GM12878 (cell line): ENCODE measurements at places on chromosomes 11 and 22.

- no peak for DNase-seq
These were observed 45.4 kb upstream of the DKK3 start for GRCh38 chr11:12053606-12054361.

DNA sequence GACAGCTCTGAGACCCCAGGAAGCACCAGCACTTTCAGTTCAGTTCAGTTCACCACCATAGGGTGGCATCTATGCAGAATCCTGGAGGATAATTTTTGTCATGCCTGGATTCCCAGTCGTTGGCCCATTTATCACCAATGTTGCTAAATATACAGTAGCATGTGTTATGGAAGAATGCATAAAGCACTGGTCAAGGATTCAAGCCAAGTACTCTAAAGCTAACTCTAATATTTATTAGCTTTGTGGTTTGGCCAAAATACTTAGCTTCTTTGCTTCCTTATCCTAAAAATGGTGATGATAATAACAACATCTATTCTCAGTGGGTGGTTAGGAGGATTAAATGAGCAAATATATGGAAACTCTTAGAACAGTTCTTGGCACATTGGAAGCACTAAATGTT, 294.7 kb upstream of the ZC3H12C start:
- no peak for DNase-seq

GRCh38 chr11:117538263-117539135, 210.8 kb downstream of the CEP164 start:
- DNase-seq, result no peak

DNA sequence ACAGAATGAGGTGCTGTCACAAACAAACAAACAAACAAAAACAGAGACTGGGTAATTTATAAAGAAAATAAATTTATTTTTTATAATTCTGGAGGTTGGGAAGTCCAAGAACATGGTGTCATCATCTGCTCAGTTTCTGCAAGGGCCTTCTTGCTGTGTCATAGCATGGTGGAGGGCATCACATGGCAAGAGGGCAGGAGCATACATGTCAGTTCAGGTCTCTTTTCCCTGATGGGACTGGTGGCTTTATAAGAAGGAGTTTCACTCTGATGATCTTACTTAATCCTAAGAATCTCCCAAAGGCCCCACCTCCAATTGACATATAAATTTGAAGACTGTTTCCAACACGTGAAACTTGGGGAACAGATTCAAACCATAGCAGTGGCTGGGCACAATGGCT, 135.7 kb downstream of the NECTIN1 start:
- DNase-seq, result no peak

- no peak for DNase-seq
These were observed 509.8 kb upstream of the RAG2 start for GRCh38 chr11:37107831-37108230.

DNA sequence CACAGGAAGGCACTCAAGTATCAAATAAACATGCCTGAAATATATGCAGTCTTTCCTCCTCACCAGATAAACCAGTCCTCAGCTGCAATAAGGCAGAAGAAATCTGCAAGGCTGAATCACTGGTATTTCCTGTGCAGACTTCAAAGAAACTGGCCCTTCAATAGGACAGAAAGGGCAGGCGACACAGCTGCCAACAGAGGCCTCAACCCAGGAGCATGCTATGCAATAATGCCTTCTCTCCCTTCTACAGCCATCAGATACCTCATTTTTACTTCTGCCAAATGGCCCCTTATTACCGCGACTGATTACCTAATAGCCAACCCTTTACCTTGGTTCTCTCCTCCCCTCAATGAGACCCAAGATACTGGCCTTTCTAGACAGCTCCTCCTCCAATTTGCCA, 8.0 kb downstream of the NUMA1 start:
- DNase-seq, result no peak

- no peak for DNase-seq
These were observed 121.1 kb downstream of the KIRREL3 start for GRCh38 chr11:126879516-126879915.

GRCh38 chr11:132994966-132995365, 537.3 kb downstream of the OPCML start:
- no peak for DNase-seq

DNA sequence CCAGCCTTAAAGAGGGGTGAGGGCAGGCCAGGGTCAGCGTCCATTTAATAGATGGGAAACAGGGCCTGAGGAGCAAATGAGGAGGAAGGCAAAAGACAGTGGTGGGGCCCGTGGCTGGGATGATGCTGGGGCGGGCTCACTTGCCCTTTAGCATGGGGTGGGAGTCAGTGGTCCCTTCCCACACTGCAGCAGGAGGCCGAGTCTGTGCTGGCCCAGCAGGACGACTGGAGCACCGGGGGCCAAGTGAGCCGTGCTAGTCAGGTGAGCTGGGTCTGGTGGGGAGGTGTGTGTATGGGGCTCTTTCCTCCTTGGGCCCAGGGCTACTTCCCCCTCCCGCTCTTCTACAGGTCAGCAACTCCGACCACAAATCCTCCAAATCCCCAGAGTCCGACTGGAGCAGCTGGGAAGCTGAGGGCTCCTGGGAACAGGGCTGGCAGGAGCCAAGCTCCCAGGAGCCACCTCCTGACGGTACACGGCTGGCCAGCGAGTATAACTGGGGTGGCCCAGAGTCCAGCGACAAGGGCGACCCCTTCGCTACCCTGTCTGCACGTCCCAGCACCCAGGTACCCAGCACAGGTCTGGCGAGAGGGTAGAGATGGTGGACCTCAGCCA, 12.8 kb downstream of the SCYL1 start:
- no peak for DNase-seq

DNA sequence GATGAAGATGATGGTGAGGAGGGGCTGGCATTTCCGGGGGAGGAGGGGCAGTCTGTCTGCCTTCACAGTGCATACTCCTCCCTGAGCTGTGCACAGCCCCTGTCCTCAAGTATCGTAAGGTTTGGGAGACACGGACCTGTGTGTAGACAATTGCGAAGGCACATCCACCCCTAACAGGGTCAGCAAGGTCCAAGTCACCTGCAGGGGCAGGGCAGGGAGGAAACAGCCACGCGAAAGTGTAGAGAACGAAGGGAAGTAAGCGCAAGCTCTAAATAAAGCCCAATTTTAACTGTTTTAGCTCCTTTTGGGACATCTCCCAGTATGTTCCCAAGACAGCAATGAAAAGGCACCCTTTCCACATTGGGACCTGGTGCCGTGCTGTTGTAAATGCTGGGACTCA, 448.2 kb downstream of the TBC1D22A start:
- no peak for DNase-seq

GRCh38 chr11:93846411-93846810, 4.0 kb downstream of the VSTM5 start:
- no peak for DNase-seq

GRCh38 chr11:83047515-83048225, 24.0 kb downstream of the RAB30 start:
- DNase-seq, result no peak

- no peak for DNase-seq
These were observed 14.8 kb downstream of the CHKA start for GRCh38 chr11:68106165-68106940.

DNA sequence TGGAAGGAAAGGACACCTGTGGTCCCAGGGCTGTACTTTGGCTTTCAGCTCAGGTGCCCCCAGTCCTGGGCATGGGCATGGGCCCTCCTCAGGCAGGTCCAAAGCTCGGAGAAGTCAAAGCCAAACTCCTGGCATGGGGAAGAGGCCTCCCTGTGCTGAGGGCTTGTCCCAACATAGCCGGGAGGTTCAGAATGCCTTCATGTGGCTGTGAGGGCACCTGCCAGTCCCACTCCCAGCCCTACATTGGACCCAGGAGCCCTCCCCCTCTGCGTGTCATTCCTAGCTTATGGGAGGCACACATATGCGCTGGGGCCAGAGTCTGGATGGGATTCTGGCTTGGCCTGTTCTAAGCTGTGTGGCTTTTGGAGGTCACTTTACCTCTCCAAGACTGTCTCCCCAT, 1.0 kb upstream of the KLHL35 start:
- no peak for DNase-seq

DNA sequence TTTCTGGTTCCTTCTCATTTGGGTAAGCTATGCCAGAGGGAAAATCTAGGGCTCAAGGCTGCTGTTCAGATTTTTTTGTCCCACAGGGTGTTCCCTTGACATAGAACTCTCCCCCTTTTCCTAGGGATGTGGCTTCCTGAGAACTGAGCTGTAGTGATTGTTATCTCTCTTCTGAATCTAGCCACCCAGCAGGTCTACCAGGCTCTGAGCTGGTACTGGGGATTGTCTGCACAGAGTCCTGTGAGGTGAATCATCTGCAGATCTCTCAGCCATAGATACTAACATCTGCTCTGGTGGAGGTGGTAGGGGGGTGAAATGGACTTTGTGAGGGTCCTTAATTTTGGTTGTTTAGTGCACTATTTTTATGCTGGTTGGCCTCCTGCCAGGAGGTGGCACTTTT, 167.3 kb upstream of the PGR start:
- DNase-seq, result no peak

GRCh38 chr11:21564833-21565682, 627.8 kb upstream of the ANO5 start:
- no peak for DNase-seq
